CD4-positive, alpha-beta T cell treated with Interferon gamma for 1 hour (primary cell): ENCODE measurements at places on chromosomes 4 and X.

DNA sequence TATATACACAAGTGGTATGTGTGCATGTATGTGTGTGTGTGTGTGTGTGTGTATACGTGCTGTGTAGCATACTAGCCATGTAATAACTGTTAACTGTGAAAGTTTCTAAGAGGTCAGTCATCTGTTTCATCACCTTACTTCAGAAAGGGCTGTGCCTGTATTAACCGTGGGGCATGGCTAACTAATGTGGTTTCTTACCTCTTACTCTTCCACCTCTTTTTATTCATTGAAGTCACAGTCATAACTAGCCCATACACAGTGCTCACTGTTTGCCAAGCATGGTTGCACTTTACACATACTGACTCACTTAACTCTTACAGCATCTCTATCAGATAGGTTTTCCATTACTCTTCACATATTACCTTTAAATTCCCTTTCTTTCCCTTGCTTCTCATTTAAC, 23.7 kb upstream of the LRAT start:
- no peak for DNase-seq

DNA sequence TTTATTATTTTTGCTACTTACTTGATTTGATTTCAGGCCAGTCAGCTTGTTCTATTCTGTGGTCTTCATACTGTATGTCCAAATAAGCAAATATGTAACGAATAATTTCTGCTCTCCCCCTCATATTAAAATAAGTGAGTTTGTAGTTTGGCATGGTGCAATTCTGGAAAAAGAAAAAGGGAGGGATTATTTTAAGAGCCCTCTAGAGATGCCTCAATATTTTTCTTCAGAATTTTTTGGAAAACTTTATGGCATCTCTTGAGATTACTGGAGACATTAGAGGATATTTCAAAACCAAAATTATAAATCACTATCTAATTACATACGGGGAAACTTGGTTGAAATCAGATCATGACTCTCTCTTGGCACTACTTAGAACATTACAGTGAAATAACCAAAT, 8.2 kb downstream of the HPGDS start:
- DNase-seq = no peak

DNA sequence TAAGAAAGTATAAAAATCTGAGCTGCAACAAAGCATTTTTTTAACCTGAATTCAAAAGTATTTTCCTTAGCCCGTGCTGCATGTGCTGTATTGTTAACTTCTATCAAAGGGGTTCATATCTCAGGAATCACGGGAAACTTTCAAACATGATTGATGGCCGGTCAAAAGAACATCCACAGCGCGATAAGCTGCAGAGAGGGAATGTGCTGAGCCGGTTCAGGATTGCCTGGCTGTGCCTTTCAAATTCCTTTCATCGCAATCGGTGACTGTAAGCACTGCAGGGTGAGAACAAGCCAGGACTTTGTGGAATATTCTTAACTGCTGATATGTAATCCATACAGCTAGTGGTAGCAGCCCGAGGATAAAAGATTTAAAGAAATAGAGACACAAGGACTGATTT, 210.9 kb upstream of the NOCT start:
- DNase-seq = no peak

- DNase-seq = no peak
Observed at GRCh38 chrX:9538544-9539045, 73.7 kb downstream of the TBL1X start.
